Suprapubic skin (tissue), 4 donors: ENCODE measurements at places on chromosomes 1 and 21. TPM values are rescaled to one million over a fixed set of nuclear protein-coding genes. Genes with fewer than 3 reads are reported as not detected.

DNA sequence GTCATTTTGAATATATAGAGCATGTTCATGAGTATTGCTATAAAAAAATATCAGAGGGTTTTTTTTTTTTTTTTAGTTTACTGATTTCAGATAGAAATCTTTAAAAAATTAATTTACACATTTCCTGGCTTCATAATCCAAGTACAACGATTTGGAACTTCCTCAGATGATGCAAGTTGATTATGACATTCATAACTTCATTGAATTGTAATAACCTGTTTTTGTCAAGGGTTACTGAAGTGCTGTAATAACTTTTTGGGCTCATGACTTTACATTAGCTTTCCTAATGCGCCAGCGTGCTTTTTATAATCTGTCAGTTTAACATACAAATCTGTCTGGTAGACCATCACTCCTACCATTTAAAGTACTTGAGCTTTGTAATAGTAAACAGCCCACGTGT lies 81.3 kb downstream of the SASS6 start:
- no peak for DNase-seq

GRCh38 chr1:180507795-180508724 lies 5.7 kb upstream of the ACBD6 start:
- DNase-seq = no peak

The MIXL1 gene
- total RNA-seq = 0.45 TPM

The SLC37A1 gene
- 19.0 TPM for total RNA-seq

DNA sequence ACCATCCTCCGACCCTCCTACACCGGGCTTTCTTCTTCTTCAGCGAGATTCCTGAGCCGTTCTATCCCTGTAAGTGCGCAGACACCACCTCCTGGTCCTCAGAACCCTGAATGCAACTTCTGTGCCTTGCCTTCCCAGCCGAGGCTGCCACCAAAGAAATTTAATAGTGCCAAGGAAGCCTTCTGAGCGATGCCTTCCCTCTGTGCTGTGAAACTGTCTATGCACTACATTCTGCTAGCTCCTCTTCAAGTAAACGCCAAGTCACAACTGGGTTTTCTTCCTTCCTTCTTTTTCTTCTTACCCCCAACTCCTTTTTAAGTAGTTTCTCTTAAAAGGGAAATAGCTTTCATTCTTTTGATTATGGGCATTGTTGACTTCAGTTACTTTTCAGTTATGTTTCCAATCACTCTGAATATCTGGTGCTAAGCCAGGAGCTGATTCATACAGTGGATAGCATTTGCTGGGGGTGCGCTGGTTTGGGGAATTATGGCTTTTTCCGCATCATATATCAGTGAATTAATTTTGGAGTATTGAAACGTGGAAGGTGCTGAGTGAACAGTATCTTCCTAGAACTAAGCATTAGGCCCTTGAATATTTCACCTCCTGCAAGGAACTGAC lies 38.6 kb upstream of the GPR88 start:
- DNase-seq = no peak

The MTF1 gene
- 8.8 TPM for total RNA-seq

The SLAMF8 gene
- total RNA-seq = 2.7 TPM

The SPATA46 gene
- total RNA-seq = not detected

DNA sequence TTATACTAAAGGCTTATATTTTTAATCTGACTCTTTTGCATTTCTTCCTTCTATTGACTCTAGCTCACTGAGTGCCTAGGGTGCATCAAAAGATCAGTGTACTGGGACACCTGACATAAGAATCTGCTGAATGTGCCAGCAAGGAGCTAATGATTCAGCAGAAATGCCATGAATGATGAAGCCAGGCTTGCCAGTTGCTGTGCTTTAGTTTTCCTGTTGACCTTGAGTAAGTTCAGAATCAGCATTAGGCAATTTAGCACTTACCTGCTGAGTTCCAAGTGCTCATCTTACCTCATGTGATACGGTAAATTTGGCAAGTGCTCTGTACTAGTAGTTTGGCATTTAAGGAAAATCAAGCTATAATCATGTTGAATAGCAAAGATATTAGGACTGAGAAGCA lies 523.2 kb upstream of the B3GALT2 start:
- DNase-seq = no peak

DNA sequence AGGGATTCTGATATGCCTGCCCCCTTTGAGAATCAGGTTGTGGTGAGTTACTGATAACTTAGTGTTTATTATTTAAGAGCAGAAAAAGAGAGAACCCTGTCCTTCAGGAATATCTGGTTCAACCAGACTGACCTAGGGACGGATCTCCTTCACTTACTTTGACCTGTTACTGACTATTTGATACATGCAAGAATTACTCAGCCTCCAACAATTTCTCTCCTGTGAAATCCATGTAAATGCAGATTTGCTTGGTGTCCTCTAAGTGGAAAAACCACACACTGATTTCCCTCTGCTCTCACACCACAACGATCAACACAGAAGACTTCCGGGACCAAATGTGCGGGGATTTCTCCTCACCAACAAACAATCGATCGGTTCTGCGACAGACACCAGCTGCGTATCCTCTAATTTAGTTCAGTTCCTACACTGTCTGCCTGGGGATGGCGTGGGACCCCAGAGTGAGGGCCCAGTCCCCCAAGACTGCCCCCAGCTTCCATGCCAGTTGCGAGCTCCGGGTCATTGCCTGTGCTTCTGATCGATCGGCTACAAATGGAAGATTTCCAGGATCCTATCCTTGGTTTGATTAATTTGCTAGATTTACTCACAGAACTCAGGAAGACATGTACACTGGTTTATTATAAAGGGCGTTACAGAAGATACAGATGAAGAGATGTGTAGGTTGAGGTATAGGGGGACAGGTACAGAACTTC lies 51.7 kb downstream of the BACE2 start:
- DNase-seq = no peak

DNA sequence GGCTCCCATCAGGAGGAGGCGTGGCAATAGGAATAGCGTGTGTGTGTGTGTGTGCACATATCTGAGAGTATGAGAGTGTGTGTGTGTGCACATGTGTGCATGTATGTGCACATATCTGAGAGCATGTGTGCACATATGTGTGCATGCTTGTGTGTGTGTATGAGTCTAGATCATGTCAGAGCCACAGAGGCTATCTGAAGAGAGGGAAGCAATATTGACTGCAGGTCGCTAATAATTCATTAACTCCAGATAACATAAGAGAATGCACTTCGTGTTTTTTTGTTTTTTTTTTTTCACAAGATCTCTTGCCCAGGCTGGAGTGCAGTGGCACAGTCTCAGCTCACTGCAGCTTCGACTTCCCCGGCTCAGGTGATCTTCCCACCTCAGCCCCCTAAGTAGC lies 4.7 kb upstream of the SLC45A1 start:
- no peak for DNase-seq

GRCh38 chr1:232675260-232675659 lies 45.3 kb upstream of the SIPA1L2 start:
- no peak for DNase-seq

GRCh38 chr1:30610917-30611316 lies 112.5 kb downstream of the MATN1 start:
- DNase-seq = no peak

GRCh38 chr21:16522548-16522947 lies 792.8 kb downstream of the USP25 start:
- no peak for DNase-seq
